ENCODE measurements at places on chromosomes 6 and 20.

DNA sequence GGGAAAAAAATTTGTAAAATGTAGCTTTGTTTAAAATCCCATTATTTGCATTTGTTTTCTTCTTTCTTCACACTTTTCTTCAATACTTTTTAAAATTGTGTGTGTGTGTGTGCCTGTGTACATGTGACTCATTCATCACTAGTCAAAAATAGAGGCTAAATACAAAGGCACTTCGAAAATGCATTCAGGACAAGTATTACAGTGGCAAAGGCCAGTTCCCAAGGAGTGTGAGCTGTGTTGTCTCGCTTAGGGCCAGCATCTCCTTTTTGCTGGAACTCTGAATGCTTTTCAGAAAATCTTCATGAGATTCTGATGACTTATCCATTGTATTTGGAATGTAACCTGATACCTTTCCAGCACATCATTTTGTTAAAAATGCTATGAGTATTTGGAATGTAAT lies 288.5 kb upstream of the CNR1 start:
- no peak for DNase-seq

DNA sequence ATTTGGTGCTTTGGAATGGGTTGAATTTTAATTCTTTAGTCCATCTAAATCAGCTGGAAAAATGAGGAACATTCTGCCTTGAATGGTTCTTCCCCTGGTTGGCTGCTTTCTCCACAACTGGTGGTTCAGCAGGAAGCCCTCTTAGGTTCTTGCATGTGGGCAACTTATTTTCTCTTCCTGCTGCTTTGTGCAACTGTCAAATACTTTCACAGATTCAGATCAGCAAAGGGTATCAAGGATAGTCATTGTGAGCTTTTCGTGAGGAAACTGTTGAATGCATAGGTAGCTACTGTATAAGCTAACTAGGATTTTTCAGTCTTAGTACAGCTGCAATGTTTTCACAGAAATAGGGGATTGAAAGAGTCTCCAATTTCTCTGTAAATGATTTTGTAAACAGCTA lies 72.9 kb upstream of the MRAP2 start:
- DNase-seq, result no peak

- DNase-seq, result no peak
Measured at GRCh38 chr6:159836718-159837490, 36.8 kb downstream of the PNLDC1 start.

DNA sequence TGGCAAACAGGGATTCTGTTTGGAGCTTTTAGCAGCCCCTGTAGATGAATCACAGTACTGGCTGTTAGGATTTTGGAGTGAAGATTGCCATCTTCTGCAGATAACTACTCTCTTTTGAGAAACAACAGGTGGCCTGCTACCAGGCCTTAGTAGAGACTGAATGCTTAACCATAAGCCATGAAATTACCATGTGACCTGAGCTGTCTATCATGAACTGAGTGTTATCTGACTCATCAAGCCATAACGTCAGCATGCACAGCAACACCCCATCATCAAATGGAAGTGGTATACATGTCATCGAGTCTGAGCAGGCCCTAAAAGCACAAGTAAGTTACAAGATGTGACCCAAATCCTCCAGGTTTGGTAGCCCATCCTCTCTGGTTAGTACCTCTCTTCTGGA lies 132.6 kb downstream of the GPR63 start:
- DNase-seq, result no peak

- no peak for DNase-seq
Measured at GRCh38 chr6:79789896-79790295, 157.5 kb downstream of the ELOVL4 start.

DNA sequence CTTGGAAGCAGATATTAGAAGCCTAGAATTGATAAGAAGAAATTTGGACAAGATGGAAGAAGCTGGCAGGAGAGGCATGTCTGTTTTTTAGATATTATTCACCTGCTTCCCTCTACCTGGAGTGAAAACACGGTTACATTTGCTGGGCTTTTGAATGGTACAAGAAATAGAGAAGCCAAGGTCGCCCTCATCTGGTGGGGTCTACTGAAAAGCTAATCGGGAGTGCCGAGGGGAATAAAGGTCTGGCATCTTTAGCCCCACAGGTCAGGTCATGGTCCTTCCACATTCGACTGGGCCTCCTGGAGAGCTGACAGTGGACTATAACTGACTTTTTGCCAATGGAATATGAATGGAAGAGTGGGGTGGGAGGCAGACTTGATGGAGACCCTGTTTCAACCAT lies 4.6 kb upstream of the C2 start:
- DNase-seq, result no peak
